ENCODE measurements at places on chromosomes 7 and 10. TPM values are rescaled to one million over a fixed set of nuclear protein-coding genes. Genes with fewer than 3 reads are reported as not detected.

Gene ZNF804B
- not detected for total RNA-seq

Gene OR2F1
- total RNA-seq: not detected

Gene SPDYE5
- 0.15 TPM for total RNA-seq

Gene BLOC1S2
- total RNA-seq: 57.5 TPM

Gene PALD1
- total RNA-seq: 0.31 TPM

Gene NKX2-3
- total RNA-seq: not detected

Gene ACBD7
- under 0.01 TPM for total RNA-seq

Gene ADCYAP1R1
- total RNA-seq: not detected

Gene IFIT1B
- total RNA-seq: not detected

Gene AQP1
- under 0.01 TPM for total RNA-seq

Gene CREB5
- 9.5 TPM for total RNA-seq

Gene LAMB4
- total RNA-seq: 0.36 TPM

Gene JMJD1C
- 57.6 TPM for total RNA-seq

Gene MYOZ1
- not detected for total RNA-seq

Gene HTR5A
- total RNA-seq: under 0.01 TPM

Gene LIPK
- total RNA-seq: not detected

Gene SFTPA2
- not detected for total RNA-seq

Gene ATXN7L1
- 10.3 TPM for total RNA-seq

Gene ITPRID1
- not detected for total RNA-seq

Gene GRM3
- not detected for total RNA-seq

Gene RASSF4
- total RNA-seq: 11.3 TPM

Gene ERVW-1
- not detected for total RNA-seq

Gene COL13A1
- total RNA-seq: not detected

Gene CABCOCO1
- total RNA-seq: 0.33 TPM

Gene ELN
- total RNA-seq: 0.36 TPM

Gene PRKCQ
- total RNA-seq: not detected

Gene STEAP1
- total RNA-seq: 14.8 TPM

Gene POLD2
- total RNA-seq: 117 TPM

Gene IGFBP1
- total RNA-seq: not detected

Gene HOXA5
- 0.33 TPM for total RNA-seq

Gene SLC16A12
- not detected for total RNA-seq

Gene ANTXRL
- total RNA-seq: not detected

Gene FUOM
- total RNA-seq: 15.3 TPM

Gene ITGB8
- total RNA-seq: 351 TPM

Gene KCNH2
- not detected for total RNA-seq

Gene MINDY3
- 33.4 TPM for total RNA-seq

Gene GNG11
- 54.5 TPM for total RNA-seq

Gene AKR1B1
- total RNA-seq: 96.7 TPM

Gene LRRC17
- not detected for total RNA-seq

Gene GTF2IRD1
- 7.7 TPM for total RNA-seq

Gene CELF2
- 179 TPM for total RNA-seq

Gene EBLN1
- total RNA-seq: not detected

Gene CAMK1D
- 0.33 TPM for total RNA-seq

Gene ACTR1A
- total RNA-seq: 148 TPM

Gene ARL3
- total RNA-seq: 2.8 TPM

Gene HABP2
- total RNA-seq: not detected

Gene RADIL
- total RNA-seq: 4.0 TPM

Gene ADGRA1
- not detected for total RNA-seq

Gene ASB4
- under 0.01 TPM for total RNA-seq

Gene SH2B2
- total RNA-seq: 4.5 TPM

Gene TMEM270
- total RNA-seq: not detected

Gene VSTM4
- total RNA-seq: not detected

Gene ITIH5
- 1.1 TPM for total RNA-seq

Gene MLXIPL
- total RNA-seq: not detected

Gene PHKG1
- total RNA-seq: 0.15 TPM

All from melanocyte of skin (primary cell).